GDM1 (cell line): ENCODE measurements at places on chromosomes 1 and 21.

- DNase-seq = no peak
Observed at GRCh38 chr1:38555594-38555993, 304.0 kb downstream of the RRAGC start.

- no peak for DNase-seq
Observed at GRCh38 chr1:171115280-171115897, 24.7 kb downstream of the FMO3 start.

- no peak for DNase-seq
Observed at GRCh38 chr1:170665629-170666028, 1.7 kb downstream of the PRRX1 start.

GRCh38 chr1:82606546-82606945, 805.8 kb downstream of the ADGRL2 start:
- no peak for DNase-seq

- no peak for DNase-seq
Observed at GRCh38 chr21:29771491-29772066, 168.2 kb downstream of the GRIK1 start.

GRCh38 chr1:247114351-247115140, 10.4 kb upstream of the ZNF669 start:
- no peak for DNase-seq

- DNase-seq = no peak
Observed at GRCh38 chr1:62198781-62199125, 4.1 kb downstream of the L1TD1 start.

- no peak for DNase-seq
Observed at GRCh38 chr21:34536820-34537219, 24.8 kb upstream of the KCNE1 start.

DNA sequence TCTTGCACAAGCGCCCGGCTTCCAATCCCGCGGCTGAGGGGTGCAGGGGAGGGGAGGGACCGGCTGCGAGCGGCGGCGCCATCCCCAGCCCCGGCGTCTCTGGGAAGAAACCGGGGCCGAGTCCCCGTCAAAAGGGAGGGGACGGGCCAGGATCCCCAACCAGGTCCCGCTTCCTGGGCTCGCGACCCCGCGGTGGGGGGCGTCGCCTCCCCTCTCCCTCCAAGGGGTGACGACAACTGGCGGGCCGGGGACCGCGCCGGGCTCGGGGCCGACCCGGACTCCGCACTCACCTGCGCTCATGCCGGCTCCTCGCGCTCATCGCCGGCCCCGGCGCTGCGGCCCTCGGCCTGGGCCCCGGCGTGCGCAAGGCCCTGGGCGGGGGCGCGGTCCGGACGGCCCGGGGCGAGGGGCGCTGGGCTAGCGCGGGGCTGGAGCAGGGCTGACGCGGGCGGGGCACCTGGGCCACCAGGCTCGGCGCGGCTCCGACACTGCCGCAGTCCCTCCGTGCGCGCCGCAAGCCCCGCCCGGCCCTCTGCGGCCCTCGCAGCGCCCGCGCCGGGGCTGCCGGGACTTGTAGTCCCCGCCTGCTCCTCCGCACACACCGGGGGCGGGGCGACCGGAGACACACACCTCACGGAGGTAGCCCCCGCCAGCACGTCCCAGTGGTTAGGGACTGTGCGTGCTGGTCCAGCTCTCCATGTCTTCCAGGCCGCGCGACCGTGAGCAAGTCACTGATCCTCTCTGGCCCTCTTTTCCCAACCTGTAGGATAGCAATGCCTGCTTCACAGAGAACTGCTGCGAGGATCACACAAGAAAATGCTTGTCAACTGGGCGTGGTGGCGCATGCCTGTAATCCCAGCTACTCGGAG, at the start of gene ATP13A2:
Gene ATP13A2 (minus strand): TSS at position 490 of the 869 bp plus-strand sequence. CDS start 190 bp downstream, at position 300.
- peak; percentile 76 for DNase-seq

DNA sequence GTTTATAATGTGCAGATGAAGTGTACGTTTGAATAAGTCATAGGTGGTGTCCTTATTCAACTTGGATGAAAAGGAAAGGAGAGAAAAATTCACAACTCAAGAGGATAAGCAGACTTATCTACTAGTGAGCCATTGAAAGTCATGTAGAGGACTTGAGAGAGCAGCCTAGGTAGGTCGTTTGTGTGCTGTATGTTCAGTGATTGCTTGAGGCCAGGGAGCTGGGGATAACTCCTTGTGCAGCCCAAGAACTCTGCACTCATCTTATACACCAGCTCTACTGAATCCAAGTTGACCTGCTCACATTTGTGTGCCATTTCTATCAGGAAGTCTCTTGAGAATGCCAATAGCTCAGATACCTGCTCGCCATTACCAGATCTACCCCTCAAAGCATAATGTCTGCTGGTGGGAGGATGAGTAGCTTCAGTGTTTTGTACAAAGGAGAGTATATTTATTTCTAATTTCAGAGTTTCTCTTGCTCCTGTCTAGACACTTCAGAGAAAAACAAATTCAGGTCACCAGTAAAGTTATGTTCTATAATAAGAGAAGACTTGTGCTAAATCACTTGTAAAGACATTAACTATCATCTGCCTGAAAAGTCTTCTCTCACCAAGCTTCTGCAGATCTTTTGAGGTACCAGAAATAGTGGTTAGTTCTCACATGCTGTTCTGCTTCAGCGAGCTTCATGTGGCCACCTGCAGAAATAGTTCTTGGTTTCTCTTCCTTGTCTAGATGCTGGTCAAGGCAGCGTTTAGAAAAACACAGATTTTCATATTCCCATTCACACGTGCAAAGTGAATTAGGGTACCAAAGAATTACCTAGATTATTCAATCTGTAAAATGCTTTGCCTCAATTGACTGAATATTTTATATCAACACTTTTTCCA, 10.8 kb downstream of the S1PR1 start:
- no peak for DNase-seq

DNA sequence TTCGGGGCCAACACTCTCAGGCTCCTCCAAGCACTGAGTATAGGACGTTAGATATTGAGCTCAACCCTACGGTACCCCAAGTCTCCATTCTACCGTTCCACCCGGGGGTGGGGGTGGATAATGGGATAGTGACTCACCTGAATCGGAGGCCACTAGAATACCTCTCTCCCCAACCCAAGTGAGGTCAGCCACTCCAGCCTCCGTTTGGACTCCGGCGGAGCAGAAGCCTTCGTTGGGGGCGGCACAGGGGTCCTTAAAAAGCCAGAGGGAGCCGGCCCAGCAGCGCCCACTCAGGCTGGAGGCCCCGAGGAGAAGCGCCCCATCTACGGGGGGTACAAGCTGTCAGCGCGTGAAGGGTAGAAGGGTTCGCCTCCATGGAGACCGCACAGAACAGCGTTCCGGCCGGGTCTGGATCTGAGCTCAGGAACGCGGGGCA, 556 bp downstream of the WDR77 start:
- DNase-seq = no peak

GRCh38 chr1:231059566-231060193, 19.6 kb upstream of the FAM89A start:
- no peak for DNase-seq
